Fibroblast of the aortic adventitia (primary cell): ENCODE measurements at places on chromosomes 3 and 15. TPM values are rescaled to one million over a fixed set of nuclear protein-coding genes. Genes with fewer than 3 reads are reported as not detected.

GPR171 gene
- total RNA-seq, result not detected in 2 replicates

UACA gene
- total RNA-seq, result 106 and 149 TPM in 2 replicates

IL17RD gene
- total RNA-seq, result 9.5 and 13.6 TPM in 2 replicates

VEPH1 gene
- total RNA-seq, result 27.4 and 152 TPM in 2 replicates

KLF15 gene
- total RNA-seq, result 1.5 and 3.2 TPM in 2 replicates

COLQ gene
- total RNA-seq, result 1.2 and 1.8 TPM in 2 replicates

DNA sequence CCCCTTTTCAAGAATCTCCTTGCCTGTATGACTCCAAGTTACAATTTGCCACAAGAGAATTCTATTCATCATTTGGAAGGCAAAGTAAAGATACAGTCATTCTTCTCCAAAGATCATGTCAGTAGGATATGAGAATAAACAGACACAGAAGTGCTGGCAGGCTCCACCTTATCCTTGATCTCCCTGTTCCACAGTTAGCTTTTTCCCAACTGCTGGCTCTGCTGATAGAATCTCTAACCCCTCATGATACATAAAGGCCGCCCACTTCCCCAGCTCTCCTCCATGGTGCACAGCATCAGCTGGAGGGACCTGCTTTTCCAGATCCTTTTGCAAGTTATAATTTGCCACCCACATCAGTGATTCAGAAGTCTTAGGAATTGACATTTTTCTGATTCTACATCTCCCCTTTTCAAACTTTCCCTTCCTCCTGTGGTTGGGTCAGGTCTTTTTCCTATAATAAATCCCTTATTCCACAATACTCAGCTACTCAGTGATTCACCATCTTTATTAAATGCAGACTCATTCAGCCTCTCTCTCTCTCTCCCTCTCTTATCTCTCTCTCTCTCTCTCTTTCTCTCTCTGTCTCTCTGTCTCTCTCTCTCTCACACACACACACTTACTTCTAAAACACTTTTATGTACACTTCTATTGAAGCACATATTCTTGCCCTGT is 465.4 kb downstream of the GBE1 start:
- peak; percentile 49 for DNase-seq

DNA sequence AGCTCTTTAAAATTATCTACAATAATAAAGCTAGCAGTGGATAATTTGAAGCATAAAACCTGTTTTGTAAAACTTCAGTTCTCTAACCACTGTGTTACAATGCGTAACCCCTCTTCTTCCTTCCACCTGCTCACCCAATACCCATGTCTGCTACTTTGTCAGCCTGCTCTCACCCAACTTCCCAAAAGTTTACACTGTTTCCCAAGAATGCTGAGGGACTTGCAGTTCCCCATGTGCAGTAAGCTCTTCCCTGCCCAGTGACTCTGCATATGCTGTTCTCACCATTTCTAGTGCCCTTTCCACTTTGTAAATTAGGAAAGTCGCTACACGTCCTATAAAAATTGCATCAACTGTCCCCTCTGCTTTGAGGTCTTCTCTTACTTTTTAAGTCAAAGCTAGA is 315.9 kb upstream of the SEMA6D start:
- no peak for DNase-seq

DNA sequence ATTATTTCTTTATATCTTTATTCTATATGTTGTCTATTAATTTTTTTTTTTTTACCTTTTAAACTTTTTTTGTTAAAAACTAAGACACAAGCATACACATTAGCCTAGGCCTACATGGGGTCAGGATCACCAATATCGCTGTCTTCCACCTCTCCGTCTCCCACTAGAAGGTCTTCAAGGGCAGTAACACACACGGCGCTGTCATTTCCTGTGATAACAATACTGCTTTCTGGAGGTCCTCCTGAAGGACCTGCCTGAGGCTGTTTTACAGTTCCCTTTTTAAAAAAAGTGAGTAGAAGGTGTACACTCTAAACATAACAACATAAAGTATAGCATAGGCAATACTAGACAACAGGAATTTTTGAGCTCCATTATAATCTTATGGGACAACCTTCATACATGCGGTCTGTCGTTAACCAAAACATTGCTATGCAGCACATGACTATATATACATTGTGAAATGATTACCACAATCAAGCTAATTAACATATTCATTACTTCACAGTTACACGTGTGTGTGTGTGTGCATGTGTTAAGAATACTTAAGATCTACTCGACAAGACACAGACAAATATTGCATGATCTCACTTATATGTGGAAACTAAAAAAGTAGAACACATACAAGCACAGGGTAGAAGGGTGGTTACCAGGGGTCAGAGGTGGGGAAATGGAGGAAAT is 20.8 kb downstream of the RAB6B start:
- DNase-seq, result no peak

DNA sequence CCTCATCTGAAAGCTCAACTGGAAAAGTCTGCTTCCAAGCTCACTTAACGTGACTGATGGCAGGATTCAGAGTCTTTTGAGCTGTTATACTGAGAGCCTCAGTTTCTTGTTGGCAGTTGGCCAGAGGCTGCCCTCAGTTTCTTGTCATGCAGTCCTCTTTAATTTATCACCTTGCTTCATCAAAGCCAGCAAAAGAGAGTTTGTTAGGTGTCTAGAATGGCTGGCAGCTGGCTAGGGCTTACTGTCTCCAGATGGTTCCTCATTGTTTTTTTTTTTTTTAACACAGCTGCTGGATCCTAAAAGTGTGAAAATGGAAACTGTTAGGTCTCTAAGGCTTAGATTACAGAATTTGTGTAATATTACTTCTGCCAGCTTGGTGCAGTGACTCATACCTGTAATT is 310.6 kb downstream of the PDCD6IP start:
- DNase-seq, result no peak

GRCh38 chr3:54862526-54862925 is 65.3 kb downstream of the LRTM1 start:
- no peak for DNase-seq

DNA sequence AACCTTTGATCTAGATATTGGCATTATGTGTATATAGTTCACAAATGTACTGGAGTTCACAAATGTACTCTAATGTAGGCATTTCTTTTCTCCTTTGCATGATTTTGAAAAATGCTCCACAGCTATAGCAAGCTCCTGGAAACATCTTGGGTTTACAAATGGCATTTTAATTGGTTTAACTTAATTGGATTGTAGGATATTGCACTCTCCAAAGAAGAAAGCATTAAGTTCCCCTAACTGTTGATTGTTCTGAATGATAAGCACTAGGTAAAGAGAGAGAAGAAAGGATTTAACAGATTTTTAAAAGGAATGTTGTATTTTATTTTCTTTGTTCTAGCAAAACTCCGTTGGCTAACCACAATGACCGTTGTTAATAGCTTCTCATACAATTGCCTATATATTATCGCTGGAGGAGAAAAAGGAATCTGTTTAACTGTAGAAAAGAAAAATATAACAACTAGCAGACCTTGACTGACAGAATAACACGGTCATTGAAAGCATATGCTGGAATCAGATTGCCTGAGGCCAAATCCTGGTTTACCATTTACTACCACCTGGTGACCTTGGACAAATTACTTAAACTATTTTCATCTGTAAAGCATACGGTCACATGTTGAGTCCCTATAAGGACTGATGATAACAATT is 170.8 kb downstream of the PEX5L start:
- no peak for DNase-seq

GRCh38 chr15:62935300-62936081 is 107.1 kb upstream of the TPM1 start:
- DNase-seq, result no peak

DNA sequence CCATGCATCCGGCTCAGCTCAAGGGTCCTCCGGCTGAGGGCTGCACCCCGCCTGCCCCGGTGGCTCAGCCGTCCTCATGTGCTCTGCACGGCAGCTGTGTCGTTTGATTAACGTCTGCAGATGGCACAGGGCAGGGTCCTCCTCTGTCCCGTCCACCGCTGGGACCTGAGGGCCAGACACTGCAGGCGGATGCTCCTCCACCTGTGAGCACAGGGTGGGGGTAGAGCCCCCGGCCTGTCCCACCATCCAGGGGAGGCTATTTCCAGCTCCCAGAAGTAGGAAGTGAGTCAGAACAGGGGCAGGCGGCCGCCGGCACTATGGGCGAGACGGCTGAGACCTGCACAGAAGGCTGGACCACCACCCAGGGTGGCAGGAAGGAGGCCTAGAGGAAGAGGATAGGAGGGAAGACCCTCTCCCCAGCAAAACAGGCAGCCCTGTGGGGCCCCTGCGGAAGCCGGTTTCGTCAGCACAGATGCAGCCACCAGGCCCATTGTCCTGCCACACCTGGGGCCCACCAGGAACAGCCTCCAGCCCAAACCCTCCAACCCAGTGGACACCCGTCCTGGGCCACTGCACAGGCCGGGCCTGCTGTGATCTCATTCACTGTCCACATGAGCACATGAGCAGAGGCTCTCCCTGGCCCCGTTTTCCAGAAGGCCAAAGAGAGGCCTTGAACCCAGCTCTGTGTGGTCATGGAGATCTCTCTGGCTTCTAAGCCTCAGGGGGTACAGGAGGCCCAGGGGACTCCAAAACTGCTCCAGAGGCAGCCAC is 12.6 kb upstream of the PLXND1 start:
- no peak for DNase-seq

DNA sequence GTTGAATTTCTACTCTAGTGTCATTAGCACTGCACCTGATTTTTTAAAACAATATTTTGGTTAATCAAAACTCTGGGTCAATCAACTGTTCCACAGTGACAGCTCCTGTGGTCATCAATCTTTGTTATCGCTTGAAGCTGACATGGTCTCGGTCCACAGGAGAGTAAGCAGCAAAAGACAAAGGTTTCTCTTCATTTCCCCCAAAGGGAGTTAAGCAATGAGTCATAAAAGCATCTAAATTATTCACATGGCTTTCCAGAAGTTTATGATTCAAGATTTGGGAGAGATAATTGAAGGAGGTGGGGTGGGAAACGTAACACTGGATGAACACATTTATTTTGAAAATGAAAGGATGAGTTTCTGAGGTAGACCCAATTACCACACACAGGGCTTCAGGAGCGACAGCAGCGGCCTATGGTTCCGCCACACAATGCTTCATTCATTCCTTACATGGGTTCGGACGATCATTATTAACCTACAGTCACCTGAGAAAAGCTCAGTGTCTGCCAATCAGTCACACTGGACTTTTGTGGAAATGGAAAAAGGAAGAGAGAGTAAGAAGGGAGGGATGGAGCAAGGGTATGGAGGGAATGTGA is 505.1 kb downstream of the FHIT start:
- no peak for DNase-seq

GRCh38 chr15:57566834-57567233 is 24.9 kb upstream of the MYZAP start:
- no peak for DNase-seq

GRCh38 chr3:67781218-67781617 is 126.8 kb upstream of the SUCLG2 start:
- DNase-seq, result no peak

DNA sequence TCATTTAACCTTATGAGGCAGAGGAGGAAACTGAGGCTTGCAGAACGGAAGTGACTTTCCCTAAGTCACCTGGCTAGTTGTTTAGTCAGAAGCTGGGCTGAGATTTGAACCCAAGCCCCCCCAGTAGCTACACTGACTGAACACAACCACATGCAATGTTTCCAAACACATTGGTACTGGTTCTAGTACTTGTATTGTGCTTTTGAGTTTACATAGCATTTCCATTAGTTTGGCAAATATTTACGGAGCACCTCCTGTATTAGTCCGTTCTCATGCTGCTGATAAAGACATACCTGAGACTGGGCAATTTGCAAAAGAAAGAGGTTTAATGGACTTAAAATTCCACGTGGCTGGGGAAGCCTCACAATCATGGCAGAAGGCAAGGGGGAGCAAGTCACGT is 56.3 kb upstream of the ITGA11 start:
- no peak for DNase-seq

GRCh38 chr15:73851689-73852088 is 21.7 kb upstream of the TBC1D21 start:
- peak; percentile 74 for DNase-seq

DNA sequence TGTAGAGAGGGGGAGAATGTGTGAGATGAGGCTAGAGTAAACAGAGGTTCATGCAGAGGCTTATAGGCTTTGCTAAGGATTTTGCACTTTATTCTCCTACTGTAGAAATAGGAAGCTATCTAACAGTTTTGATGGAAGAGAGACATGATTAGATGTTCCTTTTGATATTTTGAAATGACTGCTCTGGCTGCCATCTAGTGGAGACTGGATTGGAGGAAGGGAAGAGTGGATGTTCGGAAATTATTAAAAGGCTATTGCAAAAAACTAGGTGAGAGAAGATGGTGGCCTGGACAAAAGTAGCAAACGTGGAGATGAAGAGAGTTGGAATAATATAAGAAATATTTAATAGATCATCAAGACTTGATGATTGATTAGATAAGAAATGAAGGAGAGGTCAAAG is 42.2 kb downstream of the SYN2 start:
- no peak for DNase-seq

DNA sequence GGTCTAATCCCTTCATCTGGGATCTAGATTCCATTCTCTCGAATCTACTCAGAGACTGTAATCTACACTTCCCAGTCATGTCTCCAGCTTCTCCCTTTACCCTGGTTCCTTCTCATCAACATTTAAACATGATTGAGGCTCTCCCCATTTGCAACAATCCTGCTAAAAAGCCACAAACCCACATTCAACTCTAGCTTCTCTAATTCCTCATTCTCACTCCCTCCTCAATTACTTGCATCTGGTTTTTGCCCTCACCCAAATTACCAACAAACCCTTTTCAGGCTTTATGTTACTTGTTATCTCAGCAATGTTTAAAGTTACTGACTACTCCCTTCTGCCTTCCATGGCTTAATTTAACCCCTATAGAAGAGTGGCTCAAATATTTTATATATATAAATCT is 11.5 kb downstream of the ETFA start:
- DNase-seq, result no peak

DNA sequence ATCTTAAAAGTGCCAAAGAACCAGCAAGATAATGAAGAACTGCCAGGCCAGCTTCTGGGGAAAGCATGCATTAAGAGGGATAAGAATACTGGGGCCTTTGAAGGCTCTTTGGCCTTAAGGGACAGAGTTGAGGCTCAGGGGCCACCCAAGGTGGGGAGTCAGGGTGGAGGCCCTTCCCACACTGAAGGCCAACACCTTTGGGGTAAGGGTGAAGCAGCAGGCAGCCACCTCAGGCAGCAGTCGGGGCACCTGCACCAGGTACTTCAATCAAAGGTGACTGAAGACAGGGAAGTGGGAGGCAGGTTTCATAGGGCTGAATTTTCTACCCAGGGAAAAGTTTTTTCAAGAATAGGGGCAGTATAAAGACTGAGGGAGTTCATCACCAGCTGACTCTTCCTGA is 87.7 kb upstream of the KLF13 start:
- no peak for DNase-seq

- DNase-seq, result no peak
Measured at GRCh38 chr15:40936709-40937666, 7.8 kb downstream of the DLL4 start.

GRCh38 chr3:174098746-174099145 is 701.2 kb downstream of the NLGN1 start:
- no peak for DNase-seq
